ENCODE measurements at places on chromosomes 13 and 19.

DNA sequence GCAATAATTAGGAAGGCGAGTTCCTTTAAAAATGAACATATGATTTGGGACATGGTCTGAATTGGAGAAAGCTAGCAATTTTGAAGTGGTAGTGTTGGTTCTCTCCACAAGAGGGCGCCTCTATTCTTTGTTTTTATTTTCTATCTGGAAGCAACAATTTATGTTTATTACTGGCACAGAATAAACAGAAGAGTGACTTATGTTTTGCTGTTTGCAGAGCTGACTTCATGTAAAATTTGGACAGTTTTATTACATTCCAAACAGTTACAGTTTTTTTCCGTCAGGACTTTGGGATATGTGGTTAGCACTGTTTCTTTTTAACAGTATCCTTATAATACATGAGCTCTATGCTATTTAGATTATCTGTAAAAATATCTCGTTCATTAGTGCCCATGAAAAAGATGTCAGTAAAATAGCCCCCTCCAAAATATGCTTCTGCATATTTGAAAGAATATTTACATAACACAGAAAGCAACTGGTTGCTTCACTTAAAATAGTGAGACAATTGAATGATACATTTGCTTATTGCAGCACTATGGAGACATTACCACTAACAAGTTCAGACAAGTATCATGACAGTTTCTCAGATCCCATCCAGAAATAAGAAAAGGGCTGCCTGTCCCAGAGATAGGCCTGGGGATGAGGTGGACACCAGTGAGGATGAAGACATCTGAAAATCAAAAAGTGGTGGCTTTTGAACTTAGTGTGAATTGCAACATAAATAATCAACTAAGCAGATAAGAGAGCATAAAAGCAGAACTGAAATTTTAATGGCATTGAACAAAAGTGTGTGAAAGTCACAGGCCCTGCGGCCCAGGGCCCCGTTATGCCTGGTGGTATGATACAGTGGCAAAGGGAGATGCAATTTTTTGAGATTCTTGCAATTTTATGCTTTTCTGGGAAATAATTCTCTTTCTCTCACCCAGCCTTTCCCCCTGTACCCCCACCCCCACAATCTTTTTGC lies 32.3 kb upstream of the FGF9 start:
- no peak for DNase-seq

DNA sequence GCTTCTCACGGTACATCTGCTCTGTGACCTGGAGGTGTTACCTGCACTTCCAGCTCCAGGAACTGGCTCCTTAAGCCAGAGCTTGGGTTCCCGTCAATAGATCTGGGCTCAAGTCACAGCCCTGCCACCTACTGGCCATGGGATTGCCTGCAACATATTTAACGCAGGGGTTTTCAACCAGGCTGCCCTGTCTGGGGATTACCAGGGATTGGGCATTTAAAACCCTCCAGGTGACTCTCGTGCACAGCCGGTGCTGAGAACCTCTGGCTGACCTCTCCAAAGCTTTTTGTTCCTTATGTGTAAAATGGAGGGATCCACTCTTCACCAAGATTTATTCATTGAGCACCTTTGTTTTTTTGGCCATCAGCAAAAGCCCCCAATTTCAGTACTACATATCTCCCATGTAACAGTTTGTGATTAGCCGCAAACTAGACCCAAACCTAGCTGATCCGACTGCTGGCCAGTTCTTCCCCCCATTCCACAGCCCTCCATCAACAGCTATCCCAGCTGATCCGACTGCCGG lies 76.6 kb upstream of the STK24 start:
- peak; percentile 59 for DNase-seq

DNA sequence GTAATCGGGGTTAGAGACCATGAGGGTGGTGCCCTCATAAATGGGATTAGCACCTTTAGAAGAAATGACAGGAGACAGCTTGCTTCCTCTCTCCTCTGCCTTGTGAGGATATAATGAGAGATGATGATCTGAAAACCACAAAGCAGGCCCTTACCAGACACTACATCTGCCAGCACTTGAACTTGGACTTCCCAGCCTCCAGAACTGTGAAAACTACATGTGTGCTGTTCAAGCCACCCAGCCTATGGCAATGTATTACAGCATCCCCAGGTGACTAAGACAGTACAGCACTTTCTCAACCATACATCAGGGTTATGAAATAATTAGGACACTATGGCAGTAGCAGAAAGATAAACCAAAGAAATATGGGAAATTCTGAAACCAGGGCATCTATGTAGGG lies 7.4 kb downstream of the ZNF564 start:
- no peak for DNase-seq

- DNase-seq, result no peak
Measured at GRCh38 chr19:7687177-7687576, 6.5 kb downstream of the TRAPPC5 start.

DNA sequence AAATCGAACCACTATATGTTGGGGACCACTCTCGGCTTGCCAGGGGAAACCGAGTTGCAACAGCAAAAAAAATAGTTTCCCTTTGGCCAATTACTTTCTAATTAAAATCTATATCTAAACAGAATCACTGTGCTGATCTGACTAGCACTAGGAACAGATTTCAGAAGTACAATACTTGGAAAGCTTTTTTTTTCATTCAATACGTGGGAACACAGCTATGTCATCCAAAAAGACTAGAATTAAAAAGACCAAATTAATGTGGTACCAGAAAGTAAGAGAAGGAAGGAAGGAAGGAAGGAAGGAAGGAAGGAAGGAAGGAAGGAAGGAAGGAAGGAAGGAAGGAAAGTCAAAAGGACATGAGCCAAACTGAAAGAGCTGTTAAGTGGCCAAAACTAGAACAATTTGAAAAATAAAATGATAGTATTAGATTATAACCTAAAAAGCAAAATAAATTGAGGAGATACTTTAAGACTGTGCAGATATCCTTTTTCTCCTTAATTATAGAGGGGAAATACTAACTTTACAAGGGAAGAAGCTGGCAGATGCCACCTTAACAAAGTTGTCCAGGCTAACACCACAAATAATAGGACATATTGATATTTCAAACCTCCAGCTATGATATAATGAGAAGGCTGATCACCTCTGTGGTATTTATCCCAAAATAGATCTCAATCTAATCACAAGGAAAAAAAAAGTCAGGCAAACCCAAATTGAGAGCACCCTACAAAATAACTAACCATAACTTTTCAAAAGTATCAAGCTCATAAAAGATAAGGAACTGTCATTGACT lies 63.9 kb downstream of the DIAPH3 start:
- DNase-seq, result no peak

DNA sequence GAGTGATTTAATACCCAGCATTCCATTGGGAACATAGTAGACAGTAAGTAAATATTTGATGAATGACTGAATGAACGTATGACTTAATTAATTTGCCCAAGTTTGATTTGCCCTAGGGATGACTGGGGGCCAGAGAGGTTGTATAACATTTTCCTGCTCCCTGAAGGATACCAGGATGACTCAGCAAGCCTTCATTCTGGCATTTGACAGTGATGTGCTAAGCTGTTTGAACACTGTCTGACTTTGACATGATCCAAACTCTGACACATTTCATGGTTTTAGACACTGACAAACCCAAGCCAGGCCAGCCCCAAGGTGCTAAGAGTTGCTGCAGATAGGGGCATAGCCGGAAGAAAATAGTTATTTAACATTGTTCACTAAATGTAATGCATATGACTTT lies 53.4 kb upstream of the KLF12 start:
- peak; percentile 4 for DNase-seq

GRCh38 chr13:24270639-24271141 lies 38.7 kb upstream of the C1QTNF9 start:
- no peak for DNase-seq

DNA sequence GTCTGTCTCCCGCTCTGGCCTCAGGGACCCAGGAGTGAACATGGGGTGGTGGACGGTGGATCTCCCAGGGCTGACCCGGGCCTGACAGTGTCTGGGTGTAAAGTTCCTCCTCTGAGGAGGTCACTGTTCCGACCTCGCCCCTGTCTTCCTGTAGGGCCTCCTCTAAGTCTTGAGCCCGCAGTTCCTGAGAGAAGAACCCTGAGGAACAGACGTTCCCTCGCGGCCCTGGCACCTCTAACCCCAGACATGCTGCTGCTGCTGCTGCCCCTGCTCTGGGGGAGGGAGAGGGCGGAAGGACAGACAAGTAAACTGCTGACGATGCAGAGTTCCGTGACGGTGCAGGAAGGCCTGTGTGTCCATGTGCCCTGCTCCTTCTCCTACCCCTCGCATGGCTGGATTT lies at the start of gene SIGLEC9:
SIGLEC9 (plus strand) TSS at position 178 of the 400 bp plus-strand sequence; CDS start at position 247, 69 bp downstream.
- no peak for DNase-seq

DNA sequence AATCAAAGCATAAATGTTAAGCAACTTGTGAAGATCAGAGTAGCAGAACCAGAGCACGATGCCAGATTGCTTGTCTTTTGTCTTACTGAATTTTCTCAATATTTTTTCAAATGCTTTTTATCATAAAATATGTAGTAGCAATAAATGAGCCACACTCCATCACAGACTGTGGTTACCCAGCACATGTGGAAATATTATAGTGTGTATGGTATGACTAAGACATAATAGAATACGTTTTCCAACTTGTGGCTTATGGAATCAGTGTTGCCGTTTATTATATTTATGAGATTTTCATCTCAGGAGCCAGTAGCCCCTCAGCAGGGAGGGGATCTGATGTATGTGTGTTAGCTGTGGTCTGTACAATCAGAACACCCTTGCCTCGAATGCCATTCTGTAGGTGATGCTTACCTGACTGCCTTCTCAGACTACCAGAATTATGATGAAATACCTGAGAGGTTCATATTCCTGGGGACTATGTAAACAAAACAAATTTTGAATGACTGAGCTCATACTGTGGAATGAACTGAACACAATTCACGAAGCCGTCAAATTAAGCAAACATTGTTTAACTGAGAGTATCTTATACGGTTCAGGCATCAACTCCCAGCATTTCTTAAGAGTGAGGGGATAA lies 1.9 kb downstream of the SCEL start:
- no peak for DNase-seq

DNA sequence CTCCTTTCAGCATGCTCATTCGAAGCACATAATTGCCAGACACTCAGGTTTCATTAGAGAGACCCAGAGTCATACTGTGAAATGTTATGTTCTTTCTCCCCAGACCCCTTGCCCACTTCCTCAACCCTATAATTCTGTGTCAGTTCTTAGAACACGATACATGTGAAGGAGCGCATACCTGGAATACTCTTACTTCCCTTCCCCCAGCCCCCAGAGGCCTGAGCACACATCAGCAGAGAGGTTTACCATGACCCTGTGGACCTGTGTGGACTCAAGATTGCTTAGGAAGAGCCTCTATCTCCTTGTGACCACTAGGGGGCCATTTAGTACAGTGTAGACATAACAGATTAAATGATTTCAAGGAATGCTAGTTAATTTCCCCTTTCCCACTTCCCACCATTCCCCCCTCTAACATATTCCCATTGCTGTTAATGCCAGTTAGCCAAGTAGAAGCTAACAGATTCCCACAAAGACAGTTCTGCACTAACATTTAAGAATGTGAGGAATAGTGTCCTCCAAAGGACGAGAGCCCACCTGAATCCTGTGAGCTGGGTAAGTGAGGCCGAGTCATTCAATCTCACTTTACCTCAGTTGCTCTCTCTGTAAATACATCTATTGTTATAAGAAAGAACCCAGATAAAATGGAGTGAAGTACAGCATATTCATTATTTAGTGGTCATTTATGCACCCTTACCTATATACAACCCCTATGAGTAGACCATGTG lies 154.2 kb upstream of the MAB21L1 start:
- DNase-seq, result no peak

GRCh38 chr13:98873377-98874028 lies 104.4 kb downstream of the DOCK9 start:
- DNase-seq, result no peak

- DNase-seq, result no peak
Measured at GRCh38 chr19:48958006-48958405, 3.3 kb downstream of the BAX start.

GRCh38 chr19:2983351-2984214 lies 6.2 kb downstream of the TLE6 start:
- no peak for DNase-seq

- DNase-seq, result no peak
Measured at GRCh38 chr19:32550666-32551065, 30.3 kb upstream of the PDCD5 start.

DNA sequence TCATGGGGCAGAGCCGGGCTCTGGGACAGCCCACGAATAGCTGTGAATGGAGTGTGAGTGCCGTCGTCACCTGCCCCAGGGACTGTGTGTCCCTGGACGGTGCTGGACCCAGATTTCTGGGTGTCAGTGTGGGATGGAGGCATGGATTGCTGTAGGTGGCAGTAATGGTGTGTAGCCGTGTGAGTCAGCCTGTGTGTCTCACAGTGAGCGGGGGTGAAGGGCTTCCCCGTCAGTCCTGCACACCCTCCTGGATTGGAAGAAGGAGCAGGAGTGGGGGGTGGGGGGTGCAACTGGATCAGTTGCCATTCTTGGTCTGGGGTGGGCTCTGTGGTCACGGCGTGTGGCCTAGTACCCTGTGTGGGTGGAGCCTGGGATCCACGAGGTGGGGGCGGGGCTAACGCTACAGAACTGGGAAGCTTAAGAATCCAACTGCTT lies 6.5 kb upstream of the LTBP4 start:
- DNase-seq, result no peak

DNA sequence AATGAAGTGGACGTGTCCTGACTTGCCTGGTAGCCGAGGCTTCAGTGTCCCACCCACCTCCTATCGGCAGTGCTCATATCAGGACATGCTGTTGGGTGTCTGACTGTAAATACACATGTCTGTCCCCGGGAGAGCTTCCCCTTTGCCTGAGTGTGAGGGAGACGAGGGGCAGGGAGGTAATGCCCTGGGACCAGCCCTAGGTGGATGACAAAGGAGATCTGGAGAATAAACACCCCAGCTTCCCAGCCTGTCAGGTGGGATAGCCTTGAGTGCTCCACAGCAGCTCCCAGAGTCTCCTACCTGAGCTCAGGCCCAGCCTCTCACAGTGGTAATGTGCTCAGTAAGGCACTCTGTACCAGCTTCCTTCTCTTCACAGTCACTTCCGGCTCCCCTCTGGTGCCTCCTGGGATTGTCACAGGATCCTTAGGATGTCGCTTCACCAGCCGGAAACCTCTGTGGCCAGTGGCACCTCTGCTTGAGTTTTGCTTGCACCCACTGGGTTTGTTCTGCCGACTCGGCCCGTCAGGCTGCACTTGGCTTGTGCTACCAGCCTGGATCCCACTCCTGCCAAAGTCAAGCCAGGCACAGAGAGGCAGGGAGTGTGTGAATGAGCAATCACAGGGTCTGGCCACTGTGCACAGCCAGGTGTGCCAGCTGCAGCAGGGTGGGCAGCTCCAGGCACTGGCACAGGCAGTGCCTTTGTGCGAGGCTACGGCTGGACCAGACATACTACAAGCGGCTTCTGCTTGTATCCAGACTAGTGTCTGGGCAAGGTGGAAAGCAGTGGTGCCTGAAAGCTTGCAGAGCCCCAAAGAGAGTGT lies 54.4 kb upstream of the RGCC start:
- DNase-seq, result no peak

DNA sequence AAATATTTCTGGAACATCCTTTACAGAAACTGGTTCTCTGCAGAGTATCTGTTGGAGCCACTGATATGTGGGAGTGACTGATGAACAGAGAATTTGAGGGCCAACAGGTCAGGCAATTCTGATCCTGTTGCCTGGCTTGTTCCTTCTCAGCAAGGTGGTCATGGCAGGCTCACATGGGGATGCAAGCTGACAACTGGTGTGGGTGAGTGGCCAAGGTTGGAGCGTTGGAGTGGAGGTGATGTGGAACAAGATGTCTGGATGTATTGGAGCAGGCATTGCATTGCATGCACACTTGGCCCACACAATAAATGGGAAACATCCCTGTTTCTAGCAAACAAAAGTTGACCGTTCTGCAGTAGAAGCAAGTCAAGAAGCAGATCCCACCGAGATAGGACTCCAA lies 380.7 kb downstream of the ZNF536 start:
- DNase-seq, result no peak

- no peak for DNase-seq
Measured at GRCh38 chr13:73273745-73274144, 214.9 kb downstream of the KLF5 start.
